ENCODE measurements at places on chromosomes 13 and 19.

GRCh38 chr19:53881482-53882390 is at the start of gene PRKCG:
Gene PRKCG, plus strand, starts transcription at chr19:53882197. Its CDS starts 298 bp downstream, at chr19:53882495.
- no peak for DNase-seq

DNA sequence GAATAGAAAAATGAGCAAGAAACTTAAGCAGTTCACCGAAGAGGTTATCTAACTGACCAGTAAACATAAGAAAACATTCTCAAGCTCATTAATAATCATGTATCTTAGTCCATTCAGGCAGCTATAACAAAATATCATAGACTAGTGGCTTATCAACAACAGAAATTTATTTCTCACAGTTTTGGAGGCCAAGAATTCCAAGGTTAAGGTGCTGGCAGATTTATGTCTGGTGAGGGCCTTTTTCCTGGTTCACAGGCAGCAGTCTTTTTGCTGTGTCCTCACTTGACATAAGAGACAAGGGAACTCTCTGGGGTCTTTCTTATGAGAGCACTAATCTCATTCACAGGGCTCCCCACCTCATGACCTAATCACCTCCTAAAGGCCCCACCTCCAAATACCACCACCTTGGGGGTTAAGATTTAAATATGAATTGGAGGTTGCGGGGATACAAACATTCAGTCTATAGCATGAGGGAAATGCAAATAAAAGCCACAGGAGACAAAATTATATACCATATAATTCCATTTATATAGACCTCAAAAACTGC is 123.6 kb downstream of the ZAR1L start:
- no peak for DNase-seq

DNA sequence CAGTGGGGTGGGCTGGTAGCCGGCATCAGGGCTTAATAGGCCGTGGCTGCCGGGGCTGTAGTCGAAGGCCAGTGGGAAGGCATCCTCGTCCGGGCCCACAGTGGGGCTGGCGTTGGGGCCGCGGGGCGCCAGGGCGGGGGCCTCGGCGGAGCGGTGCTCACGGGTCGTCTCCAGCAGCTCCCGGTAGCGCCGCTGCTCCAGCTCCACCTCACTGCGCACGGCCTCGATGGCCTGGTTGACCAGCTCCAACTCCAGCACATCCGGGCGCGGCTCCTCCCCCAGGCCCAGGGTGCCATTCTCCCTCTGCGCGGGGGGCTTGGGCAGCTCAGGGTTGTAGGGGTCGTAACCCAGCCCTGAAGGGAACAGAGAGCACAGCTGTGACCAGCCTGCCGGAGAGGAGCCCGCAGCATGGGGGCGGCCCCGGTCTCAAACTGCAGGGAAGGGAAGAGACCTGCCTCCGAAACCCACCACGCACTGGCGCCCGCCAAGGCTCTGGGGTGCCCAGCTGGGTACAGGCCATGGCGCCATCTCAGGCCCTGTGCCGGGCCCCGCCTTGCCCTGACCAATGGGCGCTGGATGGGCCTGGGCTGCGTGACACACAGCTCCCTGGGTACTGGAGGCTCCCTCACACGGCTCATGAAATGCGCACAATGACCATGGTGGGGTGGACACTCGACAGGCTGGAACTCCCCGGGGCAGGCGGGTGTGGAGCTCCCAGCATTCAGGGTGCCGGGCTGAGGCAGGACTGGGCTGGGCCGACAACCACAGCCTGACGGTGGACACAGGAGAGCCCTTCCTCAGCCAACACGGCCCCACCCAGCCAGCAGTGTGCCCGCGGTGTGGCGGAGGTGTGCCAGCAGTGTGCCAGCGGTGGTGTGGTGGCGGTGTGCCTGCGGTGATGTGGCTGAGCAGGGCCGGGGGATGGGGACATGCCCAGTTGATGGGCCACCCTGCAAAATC is 16.5 kb upstream of the ATP8B3 start:
- DNase-seq: no peak

DNA sequence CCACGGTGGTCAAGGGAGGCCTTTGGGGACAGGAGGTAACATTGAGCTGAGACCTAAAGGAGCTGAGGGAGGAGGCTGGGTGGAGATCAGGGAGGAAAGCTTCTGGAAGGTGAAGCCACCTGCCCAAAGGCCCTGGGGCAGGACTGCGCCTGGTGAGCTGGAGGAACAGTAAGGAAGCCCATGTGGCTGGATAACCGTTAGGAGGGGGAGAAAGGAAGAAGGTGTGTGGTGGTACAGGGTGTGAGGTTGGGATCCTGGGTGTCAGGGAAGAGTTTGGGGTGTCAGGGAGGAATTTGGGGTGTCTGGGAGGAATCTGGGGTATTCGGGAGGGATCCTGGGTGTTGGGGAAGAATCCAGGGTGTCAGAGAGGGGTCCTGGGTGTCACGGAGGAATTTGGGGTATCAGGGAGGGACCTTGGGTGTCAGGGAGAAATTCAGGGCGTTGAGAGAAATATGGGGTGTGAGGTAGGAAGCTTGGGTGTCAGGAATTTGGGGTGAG is 695 bp downstream of the TICAM1 start:
- DNase-seq: no peak

DNA sequence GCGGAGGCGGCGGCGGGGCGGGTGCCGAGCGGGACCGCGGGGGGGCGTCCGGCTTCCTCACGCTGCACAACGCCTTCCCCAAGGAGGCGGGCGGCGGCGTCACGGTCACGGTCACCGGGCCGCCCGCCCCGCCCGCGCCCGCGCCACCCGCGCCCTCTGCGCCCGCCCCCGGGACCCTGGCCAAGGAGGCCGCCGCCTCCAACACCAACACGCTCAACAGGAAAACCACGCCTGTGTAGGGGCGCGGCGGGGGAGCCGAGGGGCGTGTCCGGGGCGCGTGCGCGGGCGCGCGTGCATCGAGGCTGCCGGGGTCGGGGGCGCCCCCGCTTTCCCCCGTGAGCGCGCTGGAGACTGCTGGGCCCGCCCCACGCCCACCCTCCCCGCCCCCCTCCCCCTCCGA is 8.8 kb upstream of the CACNG6 start:
- DNase-seq: no peak

GRCh38 chr19:38806371-38806770 is 6.4 kb downstream of the LGALS4 start:
- DNase-seq: no peak

GRCh38 chr13:47027780-47028437 is 131.1 kb upstream of the HTR2A start:
- no peak for DNase-seq

DNA sequence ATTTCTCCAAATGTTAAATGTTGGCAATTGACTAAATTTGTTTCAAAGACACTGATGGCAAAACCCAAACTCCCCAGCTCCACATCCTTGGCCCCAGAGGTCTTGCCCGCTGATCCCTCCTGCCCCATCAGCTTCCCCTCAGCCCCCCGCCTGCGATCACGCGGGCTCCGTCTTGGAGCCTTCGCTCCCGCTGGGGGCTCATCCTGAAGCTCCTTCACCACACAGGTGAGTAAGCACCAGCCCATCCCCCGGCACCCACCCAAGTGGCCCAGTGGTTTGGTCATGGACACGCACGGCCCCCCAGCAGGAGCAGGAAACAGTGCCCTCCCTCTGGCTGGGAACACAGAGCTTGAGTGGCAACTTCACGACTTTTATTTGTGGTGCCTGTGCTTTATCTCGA is 14.9 kb downstream of the EPS8L1 start:
- no peak for DNase-seq

DNA sequence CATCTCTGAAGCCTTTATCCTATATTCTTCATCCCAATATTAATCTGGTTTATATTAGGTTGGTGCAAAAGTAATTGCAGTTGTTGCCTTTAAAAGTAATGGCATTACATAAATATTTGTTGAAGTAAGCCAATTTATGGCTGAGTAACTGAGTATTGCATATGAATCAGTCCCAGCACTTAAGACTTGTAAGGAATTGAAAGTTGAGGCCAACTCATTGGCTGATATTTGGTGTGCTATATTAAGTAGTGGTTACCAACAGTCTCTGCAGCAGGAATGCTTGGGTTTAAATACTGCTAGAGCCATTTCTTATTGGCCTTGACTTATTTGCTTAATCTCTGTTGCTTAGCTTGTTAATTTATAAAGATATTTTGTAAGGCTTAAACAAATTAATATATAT is 460.7 kb downstream of the GPC6 start:
- no peak for DNase-seq

DNA sequence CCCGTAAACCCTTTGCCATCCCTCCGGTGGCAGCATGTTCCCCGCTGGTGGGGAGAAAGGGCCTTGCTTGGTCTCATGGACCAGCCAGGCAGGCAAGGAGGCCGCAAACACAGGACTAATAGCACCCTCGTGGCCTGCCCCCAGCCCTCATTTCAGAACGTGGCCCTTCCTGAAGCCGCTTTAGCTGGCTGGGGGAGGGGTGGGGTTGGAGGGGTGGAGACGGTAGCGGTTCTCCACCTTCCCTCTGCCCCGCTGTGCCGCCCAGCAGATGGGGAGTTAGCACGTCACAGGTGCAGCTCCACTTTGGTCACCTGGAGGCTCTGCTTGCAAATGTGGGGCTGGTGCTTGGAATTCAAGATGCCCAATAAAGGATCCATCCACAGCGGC is 59.3 kb upstream of the URI1 start:
- peak; percentile 15 for DNase-seq

DNA sequence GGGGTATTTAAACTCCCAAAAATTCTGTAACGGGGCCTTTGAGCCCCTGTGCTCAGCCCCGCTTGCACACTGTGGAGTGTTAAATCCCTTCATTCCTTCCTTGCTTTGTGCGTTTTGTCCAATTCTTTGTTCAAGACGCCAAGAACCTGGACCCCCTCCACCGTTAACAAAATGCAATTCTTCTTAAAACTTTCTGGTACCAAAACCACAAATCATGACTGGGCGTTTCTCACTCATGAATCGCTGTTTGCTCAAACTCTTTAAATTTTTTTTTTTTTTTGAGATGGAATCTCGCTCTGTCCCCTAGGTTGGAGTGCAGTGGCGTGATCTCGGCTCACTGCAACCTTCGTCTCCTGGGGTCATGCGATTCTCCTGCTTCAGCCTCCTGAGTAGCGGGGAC is 881 bp downstream of the ZNF20 start:
- DNase-seq: no peak

GRCh38 chr19:53655042-53655665 is 23.4 kb downstream of the DPRX start:
- DNase-seq: no peak

DNA sequence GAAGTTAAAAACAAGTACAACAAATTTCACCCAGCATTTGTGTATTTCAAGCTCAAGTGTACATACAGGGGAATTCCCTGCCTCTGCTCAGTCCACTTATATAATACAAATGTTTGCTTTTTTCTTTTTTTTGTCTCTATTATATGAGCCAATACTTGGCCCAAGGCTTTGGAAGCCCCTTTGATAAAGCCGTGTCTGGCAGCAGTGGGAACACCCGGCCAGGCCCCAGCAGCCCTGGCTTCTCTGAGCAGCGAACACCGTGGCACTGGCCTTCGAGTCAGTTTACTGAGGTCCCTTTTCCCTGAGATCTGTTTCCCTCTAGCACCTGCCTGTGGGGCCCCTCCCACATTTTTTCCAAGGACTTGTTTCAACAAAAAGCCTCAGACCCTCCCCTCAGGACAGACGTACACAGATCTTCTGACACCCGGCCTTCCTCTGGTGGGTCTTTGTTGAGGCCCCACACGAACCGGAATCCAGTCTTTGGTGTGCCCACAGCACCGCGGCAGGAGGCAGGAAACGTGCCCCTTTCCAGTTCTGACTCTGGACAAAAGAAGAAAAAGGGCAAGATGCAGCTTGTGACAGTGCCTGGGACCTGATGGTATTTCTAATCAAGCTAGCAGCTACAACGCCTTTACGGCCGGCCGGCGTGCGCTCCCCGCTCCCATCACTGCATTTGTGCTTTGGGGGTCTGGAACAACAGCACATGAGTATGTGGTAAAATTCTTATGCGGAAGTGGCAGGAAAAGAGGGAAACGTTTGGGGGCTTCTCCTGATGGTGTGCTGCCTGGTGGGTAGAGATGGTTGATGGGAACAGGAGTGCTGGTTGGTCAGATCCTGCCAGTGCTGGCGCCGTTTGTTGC is 13.8 kb downstream of the SIPA1L3 start:
- DNase-seq: peak; percentile 43

DNA sequence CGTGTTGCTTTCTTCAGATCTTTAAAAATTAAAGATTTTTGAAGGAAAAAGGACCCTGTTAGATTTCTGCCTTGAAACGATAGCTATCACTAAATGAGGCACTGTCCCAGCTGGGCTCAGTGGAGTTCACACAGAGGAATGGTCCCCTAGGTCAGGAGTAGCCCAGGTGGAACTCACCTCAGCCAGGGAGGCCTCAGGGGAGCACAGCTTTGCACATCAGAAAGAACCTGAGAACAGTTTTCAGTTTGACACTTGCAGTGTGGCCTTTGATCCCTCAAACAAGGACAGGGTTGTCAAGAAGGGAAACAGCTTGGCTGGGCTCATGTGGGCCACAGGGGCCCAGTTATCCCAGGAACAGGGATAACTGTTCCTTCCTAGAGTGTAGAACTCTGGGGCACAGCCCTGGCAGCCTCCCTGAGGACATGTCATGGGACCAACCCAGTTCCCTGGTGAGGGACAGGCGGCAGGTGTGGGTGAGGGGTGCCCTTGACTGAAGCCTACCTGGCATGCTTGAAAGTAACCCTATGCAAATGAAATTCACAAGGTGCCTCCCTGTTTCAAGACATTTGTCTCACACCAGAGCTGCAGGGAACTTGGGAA is 59.4 kb downstream of the CHST8 start:
- no peak for DNase-seq

DNA sequence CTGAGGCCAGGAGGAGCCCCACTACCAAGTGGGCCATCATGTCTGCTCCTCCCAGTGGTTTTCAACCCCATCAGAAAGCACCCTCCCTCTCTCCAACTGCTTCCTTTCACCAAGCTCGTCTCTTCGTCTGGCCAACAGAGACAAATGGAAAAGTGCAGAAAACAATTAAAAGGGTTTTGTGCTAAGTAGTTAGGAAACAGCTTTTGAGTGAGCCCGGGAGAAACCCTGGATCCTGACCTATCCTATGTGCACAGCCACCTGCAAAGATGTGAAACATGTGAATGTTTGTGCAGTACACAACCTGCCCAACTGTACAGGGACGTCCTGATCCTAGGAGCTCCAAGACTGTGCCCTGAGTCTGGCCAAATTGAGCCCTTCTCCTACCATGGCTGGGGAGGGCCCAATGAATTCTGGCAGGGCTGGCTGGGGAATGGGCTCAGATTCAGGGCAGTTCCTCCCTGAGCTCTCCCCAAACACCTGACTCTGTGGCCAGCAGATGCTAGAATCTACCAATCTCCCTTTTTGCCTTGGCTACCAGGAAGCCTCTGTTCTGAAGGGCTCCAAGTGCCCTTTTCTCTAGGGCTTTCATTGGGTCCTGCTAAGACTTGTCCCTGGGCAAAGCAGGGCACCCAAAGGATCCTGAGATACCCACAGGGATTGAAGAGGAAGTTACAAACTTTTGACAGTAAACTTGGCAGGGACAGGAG is 7.9 kb downstream of the TLE5 start:
- DNase-seq: no peak

DNA sequence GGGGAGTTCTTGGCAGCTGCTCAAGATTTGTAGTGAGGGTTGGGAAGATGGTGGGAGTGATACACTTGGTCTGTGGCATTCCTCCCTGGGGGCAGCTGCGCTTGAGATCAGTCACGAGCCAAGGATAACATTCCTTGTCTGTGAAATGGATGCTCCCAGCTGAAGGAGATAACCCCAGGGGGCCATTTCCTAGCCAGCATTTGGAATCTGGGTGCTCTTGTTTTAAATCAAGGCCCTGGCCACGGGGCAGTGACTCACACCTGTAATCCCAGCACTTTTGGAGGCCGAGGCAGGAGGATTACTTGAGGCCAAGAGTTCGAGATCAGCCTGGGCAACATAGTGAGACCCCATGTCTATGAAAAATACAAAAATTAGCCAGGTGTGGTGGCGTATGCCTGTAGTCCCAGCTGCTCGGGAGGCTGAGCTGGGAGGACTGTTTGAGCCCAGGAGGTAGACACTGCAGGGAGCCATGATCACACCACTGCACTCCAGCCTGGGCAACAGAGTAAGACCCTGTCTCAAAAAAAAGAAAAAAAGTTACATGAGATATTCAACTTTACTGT is 4.6 kb downstream of the PKN1 start:
- DNase-seq: no peak

Measured in NCI-H146 (cell line).